ENCODE measurements at places on chromosomes 7 and 10. TPM values are rescaled to one million over a fixed set of nuclear protein-coding genes. Genes with fewer than 3 reads are reported as not detected.
A peak's percentile ranks its signal among the peaks of the same experiment; 100 is the strongest.

GRCh38 chr7:6260291-6261187, 11.9 kb downstream of the CYTH3 start:
- DNase-seq, result no peak

The IQUB gene
- 0.74 TPM for total RNA-seq

The CABCOCO1 gene
- total RNA-seq, result 0.57 TPM

GRCh38 chr7:50276483-50276882, 28.0 kb upstream of the IKZF1 start:
- no peak for DNase-seq

- no peak for DNase-seq
Measured at GRCh38 chr10:120610791-120611190, 153.8 kb downstream of the PLPP4 start.

The DPP6 gene
- 0.24 TPM for total RNA-seq

- DNase-seq, result peak; percentile 99
Measured at GRCh38 chr7:537911-538634, 18.4 kb upstream of the PDGFA start.

The MAGI2 gene
- 0.06 TPM for total RNA-seq

DNA sequence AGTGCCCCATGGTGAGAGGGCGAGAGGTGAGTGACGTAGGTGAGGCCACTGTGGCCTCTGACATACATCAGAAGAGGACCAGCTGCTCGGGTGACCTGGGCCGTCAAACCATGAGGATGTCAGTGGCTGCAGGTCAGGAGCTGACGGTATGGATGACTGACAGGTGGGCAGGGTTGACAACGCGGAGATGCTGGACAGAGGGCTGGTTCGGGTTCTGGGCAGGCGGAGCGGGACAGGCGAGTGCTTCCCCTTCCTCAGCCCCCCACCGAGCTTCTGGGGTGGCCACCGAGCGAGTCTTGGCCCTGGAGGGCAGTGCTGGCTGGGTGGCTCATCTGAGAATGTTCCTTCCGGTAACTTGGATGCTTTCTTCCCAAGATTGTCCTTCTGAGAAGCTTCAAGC, 91.8 kb downstream of the ACTR3B start:
- DNase-seq, result no peak

The SLC26A3 gene
- total RNA-seq, result not detected

- no peak for DNase-seq
Measured at GRCh38 chr7:142878315-142878714, 7.2 kb downstream of the TRPV6 start.

DNA sequence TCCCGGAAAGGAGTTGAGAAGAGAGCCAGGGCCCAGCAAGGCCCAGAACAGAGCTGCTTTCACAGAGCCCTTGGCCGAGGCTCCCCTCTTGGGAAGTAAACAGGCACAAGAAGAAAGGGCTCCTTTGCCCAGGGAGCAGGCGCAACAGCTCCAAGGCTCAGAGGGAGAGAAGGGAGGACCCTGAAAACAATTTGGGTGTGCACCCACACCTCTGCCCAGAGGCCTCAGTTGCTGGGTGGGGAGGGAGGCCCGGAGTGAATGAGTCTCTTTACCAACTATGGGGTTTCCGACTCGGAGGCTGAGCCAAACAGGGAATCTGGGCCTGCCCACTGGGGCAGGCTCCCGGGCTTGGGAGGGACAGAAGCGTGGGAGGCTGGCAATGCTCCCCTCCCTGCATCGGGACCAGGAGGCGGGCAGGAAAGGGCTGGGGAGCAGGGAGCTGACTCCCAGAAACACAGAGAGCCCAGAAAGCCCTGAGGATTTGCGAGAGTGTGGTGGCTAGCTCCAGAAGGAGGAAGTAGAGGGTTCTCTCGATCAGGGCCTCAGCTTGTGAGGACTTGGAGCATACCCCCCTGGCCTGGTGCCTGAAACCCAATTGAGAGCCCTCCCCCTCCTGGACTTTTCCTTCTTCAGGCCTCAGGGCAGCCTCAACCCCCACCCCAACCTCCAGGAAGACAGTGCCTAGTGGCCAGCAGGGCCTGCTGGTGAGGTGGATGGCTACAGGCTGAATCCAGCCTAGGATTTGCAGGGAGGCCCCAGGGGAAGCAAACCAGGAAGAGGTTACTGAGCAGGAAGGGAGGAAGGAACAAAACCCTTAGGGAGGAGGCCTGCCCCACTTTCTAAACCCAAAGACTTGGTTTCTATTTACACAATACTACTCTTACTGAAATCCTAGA, 6.2 kb downstream of the C10orf105 start:
- DNase-seq, result peak; percentile 65

The HOXA7 gene
- 21.7 TPM for total RNA-seq

DNA sequence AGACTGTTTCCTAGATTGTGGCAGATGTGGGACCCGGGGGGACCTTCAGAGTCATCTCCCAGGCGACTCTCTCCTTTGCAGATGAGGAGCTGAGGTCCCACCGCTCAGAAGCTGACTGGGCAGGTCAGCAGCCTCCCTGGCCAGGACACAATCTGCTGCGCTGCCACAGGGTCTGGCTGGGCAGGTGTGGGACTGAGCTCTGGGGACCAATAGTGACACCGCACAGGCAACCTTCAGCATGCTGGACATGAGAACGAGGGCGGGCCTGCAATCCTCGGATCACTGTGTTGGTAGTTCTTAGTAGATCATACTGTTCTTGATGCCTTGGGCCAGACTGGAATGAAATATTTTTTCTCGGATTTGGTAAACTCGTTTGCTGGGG, 20.5 kb upstream of the CRYGN start:
- peak; percentile 36 for DNase-seq

The SLC13A4 gene
- total RNA-seq, result not detected

The GPER1 gene
- 4.5 TPM for total RNA-seq

GRCh38 chr10:98450618-98451017, 3.9 kb upstream of the HPS1 start:
- no peak for DNase-seq

DNA sequence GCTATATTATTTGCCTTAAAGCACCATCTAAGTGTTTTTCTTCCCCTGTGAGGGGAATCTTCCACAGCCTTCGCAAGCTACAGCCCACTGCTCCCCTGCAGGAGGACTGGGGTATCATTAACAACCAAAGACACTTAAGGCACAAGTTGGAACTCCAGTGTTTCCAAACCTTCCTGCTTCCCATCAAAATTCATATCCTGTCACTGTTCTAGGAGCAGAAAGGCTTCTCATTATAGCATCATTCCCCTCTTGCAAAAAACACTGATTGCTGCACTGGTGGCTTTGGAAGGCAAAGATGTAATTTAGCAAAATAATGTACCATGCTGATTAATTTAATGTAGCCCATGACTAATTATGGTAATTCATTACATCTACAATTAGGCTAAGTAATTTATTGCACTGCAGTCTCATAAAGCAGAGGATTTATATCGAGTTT, 207.2 kb downstream of the SKAP2 start:
- no peak for DNase-seq

Data from Daoy (cell line).